Muscle of arm (tissue), 14 donors: ENCODE measurements at places on chromosomes 4 and X.

DNA sequence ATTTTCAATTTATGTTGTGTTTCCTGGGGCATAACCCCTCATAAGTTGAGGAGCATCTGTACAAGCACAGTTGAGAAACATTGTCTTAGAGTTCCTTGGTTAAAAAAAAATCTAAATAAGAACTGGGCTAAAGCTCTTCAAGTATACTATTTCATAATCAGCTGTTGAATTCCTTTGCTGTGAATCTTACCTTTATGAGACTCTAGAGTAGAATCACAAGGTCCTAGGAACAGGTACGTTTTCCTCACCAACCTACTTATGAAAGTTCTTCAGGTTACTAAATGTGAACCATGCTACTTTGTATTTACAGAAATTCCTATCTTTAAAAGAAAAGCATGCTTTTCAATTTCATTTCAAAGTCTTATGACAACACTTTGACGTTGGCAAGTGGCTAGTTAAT, 20.9 kb upstream of the SOD3 start:
- no peak for DNase-seq

- DNase-seq = no peak
These were observed 1477.7 kb upstream of the IGFBP7 start for GRCh38 chr4:58587856-58588255.

DNA sequence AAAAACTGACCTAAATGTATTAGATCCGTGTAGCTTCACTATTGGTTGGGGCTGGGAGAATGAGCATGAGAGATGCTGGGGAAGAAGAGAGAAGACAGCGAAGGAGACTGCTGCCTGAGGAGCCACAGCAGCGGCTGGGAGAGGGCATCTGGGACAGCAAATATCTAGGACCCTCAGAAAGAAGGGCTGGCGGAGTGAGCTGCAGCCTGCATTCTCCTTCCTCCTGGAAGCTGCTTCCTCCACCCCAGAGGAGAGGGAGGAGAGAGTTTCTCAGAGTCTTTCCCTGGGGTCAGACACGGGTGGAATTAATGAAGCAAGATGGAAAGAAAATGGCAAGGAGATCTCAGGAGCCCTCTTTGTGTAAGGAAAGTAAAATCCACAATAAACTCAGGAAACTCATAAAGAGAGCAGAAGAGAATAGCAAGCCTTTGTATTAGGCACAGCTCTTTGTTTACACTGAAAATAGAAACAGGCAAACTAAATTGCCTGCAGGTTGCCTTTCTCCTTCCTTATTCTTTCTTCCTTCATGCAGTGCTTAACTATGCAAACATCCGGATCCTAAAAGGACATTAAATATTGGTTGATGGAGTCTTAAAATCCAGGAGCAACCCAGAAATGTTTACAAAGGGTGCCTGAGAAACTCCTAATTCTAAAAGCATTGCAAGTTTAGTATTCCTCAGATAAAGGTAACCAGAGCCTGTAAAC, 130.3 kb upstream of the GALNT7 start:
- DNase-seq = no peak

DNA sequence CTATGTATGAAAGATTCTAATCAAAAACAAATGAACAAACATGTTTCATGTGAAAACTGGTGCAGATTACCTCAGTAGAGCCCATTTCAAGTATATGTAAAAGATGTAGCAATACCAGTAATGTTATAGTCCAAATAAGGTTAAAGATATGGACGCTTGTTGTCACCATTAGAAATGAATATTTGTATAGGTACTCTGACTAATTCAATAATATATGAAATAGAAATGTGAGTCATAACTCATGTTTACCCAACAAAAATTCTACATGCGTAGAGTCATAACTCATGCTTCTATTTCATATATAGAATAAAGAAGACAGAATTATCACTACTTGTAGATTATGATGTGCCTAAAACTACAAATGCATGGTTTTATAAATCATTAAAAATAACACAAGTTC, 739.1 kb upstream of the DIAPH2 start:
- no peak for DNase-seq

DNA sequence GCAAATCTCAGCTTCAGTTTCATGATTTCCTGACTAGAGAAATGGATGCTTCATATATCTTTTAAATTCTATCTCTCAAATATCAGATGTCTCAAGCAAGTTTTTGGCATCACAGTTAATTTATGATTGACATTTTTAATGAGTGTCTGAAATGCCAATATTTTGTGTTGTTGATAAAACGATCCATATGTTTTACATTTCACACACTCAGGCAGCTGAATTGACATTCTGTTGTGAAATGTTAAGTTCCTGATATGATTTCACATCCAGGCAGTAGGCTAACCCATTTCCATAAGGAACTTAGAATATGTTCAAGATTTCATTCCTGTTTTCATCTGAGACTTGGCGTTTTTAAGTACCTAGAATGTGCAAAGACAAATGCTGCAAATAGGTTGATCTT, 650.6 kb downstream of the PCDH18 start:
- no peak for DNase-seq

DNA sequence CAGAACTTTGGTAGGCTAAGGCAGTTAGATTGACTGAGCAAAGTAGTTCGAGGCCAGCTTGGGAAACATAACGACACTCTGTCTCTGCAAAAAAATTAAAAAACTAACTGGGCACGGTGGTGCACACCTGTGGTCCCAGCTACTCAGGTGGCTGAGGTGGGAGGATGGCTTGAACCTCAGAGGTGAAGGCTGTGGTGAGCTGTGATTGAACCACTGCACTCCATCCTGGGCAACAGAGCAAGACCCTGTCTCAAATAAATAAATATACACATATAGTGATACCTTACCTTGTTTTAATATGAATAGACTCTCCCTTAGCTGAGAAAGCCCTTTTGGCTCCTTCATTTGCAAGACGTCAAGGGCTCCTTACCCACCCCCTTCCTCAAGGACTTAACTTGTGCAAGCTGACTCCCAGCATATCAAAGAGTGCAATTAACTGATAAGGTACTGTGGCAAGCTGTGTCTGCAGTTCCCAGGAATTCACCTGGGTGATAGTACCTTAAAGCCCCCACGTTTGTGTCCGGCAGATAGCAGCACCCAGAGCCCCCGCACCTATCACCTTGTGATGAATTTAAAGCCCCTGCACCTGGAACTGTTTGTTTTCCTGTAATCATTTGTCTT, 655.6 kb upstream of the GALNTL6 start:
- no peak for DNase-seq

DNA sequence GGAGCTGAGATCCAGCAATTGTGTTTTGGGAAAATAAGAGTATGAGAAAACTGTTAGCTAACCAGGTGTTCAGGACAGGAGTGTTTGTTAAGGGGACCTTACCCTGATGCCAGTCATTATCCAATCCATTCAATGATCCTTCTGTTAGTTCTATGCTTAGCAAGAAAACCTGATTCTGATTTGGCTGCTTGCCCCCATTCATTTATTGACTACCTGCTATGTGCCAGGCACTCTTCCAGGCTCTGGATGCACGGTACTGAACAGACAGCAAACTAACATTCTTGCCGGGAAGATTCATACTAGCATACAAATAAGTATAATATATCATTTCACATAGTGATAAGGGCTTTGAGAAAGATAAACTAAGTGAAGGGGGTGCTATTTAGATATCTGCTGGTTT, 1.0 kb upstream of the MECP2 start:
- no peak for DNase-seq

DNA sequence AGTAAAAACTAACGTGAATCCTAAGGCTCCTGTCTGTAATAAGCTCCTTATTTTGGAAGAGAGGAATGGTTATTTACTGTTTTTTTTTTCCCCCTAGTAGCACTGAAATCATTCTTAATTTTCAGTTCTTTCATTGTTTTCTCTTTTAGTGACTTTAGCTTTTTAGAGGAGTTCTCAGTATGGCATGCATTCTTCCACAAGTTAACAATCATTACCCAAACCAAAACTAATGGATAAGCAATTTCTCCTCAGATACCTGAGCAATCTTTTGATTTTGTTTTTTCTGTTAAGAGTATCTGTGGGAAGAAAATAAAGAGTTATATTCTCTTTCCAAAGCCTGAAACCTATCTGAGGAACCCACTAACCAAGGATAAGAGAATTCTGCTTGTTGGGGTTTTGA, 16.7 kb upstream of the PPA2 start:
- DNase-seq = no peak

GRCh38 chrX:13511944-13512330, 57.5 kb upstream of the EGFL6 start:
- no peak for DNase-seq

- no peak for DNase-seq
These were observed 127.4 kb downstream of the LAS1L start for GRCh38 chrX:65407157-65407626.

- peak; percentile 96 for DNase-seq
These were observed 1.1 kb upstream of the MFAP3L start for GRCh38 chr4:170027181-170027829.

GRCh38 chr4:76535603-76536372, 100.8 kb downstream of the SHROOM3 start:
- DNase-seq = no peak

DNA sequence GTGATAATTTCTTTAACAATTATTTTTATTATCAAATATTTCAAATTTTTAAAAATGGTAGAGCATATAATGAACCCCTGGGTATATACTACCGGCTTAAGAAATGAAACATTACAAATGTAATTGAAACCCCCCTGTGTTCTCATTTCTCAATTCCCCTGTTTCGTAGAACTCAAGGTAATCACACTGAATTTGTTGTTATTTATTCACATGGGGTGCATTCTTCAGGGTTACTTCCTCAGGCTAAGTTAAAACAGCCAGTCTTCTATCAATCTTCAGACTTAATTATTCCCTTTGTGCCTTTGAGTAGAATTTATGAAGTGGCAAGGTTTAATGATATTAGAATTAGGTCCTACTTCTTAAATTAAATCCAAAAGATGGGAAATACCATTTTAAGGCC, 128.2 kb downstream of the ANAPC10 start:
- DNase-seq = no peak

- no peak for DNase-seq
These were observed 215.2 kb downstream of the PPARGC1A start for GRCh38 chr4:23674694-23675093.

DNA sequence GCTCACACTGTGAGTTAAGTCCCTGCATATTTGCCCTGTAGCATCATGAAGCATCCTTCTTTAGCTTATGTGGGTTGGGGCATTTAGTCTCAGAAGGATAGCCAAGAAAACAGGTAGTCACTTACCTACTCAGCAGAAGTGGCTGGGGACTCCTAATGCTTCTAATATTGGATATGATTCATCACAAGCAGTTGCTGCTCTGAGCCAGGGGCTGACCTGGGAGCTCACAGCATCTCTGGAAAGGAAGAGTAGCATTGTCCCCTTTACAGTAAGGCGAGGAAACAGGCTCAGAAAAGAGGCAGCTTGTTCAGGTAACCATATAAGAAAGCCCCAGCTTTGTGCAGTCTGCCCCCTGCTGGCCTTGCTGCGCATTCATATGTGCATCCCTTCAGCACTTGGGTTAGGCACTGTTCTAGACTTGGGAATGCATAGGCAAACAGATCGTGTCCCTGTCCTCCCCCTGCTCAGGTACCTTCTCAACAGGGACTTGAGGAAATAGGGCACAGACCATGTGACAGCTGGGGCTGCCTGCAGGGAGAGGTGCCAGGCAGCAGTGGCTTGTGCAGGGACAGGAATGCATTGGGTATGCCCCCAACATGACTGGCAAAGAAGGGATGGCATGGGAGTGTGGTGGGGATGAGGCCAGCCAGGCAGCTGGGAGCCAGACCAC, 35.7 kb upstream of the TBC1D14 start:
- DNase-seq = peak; percentile 64

GRCh38 chr4:151804086-151804630, 43.4 kb upstream of the GATB start:
- DNase-seq = no peak

- no peak for DNase-seq
These were observed 1.6 kb downstream of the SLC49A3 start for GRCh38 chr4:687048-687970.

- no peak for DNase-seq
These were observed 17.8 kb downstream of the PLCXD1 start for GRCh38 chrX:298993-299392.

DNA sequence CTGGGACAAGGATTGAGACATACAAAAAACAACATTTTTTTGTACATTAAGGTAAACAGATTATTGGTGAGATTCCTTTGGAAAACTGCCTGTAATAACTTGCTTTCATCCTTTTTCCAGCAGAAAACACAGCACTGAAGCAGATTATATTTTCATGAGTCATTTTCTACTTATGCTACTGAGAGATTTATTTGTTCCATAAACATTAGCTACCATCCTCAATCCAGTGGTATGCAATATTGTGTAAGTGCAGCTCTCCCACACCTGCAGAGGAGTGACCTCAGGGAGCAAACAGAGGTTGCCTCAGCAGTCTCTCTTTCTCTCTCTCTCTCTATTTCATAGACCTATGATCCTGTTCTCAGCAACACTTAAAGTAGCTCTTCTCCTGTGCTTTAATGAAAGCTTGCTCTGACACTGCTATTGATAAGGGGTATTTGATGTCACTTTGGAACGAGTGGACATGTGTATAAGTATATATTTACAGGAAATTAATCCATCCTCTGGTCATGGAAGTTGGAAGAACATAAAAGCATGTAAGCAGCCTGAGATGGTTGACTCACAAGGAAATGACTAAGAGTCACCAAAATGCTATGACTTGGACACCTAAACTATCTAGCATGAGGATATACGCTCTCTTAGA, 163.7 kb upstream of the SPANXC start:
- no peak for DNase-seq

DNA sequence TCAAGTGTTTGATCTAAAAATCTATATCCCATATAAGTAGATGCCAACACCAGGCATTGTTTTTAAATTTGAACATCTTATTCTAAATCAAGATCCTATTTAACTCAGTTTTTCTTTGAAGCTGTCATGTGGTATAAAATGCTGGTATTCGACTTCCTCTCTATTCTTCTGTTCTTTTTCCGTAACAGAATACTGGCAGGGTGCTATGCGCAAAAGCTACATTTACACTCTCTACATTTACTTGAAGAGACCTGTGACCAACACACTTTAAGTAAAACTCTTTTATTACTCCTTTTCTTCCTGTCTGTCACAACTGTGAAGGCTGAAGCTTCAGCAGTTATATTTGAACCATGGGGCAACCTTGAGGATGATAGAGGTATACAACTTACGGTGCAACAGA, 612.8 kb downstream of the C4orf33 start:
- DNase-seq = no peak

- no peak for DNase-seq
These were observed 39.7 kb upstream of the SPRY1 start for GRCh38 chr4:123356921-123357320.

DNA sequence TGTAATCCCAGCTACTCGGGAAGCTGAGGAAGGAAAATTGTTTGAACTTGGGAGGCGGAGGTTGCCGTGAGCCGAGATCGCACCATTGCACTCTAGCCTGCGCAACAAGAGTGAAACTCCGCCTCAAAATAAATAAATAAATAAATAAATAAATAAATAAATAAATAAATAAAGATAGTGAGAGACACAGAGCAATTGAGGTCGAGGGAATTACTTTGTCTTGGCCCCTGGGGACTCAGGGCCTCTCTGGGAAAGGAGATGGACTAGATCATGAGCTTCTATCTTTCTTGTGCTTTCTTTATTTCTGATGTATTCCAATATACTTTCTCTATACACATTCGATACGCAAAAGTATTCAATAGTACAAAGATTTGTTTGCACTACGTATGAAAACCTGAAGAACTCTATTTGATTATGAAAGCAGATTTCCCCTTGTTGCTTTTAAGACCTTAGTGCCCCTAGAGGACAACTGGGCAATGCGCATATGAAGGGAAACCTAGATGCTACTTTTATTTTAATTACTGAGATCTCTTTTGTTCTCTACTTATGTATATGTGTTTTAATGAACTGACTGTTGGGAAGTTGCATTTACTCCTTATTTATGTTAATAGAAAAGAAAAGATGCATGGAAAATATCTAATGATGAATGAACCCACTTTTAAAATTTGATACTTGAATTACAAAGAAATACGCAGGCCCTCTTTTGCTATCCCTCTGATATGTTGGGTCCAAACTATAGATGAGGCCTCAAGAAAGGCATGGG, 12.8 kb upstream of the ELOVL6 start:
- DNase-seq = peak; percentile 31
